Neuronal stem cell (in vitro differentiated cells): ENCODE measurements at places on chromosomes 13 and 19.

GRCh38 chr19:20103091-20103740 is 25.4 kb downstream of the ZNF90 start:
- DNase-seq: no peak

DNA sequence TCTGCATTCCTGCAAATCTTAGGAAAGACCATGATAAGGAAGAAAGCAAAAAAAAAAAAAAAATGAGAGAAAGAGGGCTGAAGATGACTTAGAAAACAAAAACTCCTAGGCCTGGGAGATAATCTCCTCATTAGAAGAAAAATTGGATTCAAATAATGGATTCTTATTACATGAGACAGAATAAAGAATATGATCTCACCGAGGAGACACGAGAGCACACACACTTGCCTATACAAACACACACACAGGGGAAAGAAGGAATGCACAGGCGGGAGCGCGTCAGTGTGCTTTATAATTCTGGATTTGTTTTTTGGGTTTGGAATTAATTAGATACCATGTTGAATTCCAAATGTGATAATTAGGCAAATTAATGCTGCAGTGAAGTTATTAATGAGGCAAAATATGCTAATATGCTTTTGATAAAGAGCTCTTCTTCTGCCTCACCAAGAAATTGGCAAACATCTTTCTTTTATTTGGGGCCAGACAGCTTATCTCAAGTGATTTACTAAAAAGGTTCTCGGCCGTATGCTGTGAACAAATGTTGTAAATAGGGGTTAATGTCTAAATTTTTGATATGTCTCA is 36.1 kb upstream of the PCDH8 start:
- DNase-seq: no peak

DNA sequence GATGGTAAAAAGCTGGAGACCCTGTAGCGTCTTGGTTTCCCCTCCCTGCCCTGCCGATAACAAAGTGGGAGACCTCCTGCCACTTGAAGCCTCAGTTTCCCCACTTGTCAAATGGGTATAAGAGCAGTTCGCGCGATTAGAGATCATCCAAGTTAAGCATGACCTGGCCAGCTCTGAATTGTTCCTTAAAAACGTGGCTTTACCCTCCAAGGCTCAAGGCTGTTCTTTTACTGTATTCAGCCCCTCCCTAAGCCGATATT is 421 bp downstream of the TNPO2 start:
- DNase-seq: no peak

GRCh38 chr19:37929355-37929923 is 22.4 kb downstream of the SIPA1L3 start:
- DNase-seq: no peak

DNA sequence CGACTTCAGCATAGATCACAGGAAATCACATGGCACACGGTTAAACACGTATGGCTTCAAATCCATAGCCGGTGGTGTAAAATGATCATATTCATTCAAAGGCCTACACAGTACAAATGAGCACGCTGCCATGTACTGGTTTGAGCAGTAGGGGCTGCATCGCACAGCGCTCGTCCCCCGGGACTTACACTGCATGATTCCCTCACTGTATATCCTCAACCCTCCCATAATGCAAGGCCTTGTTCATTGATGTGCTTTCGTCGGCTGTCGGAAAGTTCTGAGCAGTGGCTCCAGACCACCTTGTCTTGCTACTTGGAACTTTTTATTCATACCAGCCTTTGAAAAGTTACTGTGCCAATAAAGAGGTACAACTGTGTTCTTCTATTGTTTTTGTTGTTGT is 578.2 kb downstream of the MYO16 start:
- no peak for DNase-seq

DNA sequence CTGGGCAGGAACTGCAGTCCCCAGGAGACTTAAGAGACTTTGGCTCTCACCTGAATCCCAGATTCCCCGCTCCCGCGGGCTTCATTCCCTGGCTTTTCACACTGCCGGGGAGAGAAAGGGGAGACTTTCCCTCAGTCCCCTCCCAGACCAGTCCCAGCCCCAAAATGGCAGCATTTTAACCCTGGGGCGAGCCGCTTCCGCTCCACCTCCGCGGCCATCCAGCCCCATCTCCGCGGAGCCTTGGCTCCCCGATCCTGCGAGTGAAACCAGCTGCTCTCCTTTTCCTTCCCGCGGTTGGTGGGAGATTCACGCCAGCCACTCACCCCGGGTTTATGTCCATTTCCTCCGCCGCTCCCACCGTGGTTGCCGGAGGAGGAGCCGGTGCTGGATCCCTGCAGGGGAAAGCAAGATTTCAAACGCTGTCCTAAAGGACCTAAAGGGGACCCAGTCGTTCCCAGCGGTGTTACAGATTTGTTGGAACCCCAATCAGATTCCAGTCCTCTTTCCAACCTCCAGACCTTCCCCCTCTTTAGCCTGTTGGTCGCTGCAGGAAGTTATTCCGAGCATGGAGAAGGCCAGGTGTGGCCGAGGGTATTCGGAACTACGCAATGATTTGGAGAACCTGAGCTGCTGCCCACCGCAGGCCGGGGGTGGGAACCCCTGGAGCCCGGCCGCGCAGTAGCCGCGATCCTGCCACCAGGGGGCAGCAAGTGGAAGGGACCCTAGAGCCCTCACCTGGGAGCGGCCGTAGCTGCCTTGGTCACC is 3.4 kb downstream of the DMKN start:
- DNase-seq: peak; percentile 82

DNA sequence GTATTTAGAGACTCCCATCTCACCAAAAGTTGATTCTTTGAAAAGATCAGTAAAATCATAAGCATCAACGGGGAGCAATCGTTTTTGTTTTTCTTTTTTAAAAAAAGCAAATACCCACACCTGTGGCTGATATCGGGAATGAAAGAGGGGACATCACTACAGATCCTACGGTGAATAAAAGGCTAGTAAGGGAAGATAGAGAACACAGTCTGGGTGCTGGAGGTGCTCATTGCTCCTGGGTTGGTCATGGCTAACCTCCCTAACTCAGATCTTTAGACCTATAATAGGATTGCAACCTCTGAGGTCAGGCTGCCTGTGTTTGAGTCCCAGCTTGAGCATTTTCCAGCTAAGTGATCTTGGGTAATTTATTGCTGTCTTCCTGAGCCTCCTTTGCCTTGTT is 1.1 kb downstream of the EHD2 start:
- DNase-seq: no peak

DNA sequence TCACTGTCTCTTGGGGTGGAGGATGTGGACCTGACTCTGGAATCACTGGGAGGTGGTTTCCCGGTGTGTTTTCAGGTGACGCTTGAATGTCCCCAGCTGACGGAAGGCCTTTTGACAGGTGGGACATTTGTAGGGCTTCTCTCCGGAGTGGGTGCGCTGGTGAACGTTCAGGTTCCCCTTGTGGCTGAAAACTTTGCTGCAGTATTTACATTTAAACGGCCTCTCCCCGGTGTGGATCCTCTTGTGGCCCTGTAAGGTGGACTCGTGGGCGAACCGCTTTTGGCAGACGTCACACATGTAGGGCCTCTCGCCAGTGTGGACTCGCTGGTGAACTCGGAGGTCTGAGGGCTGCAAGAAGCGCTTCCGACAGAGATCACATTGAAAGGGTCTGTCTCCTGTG is 7.8 kb downstream of the ZSCAN5B start:
- no peak for DNase-seq

GRCh38 chr13:25908366-25908765 is 143.4 kb downstream of the SHISA2 start:
- peak; percentile 21 for DNase-seq

DNA sequence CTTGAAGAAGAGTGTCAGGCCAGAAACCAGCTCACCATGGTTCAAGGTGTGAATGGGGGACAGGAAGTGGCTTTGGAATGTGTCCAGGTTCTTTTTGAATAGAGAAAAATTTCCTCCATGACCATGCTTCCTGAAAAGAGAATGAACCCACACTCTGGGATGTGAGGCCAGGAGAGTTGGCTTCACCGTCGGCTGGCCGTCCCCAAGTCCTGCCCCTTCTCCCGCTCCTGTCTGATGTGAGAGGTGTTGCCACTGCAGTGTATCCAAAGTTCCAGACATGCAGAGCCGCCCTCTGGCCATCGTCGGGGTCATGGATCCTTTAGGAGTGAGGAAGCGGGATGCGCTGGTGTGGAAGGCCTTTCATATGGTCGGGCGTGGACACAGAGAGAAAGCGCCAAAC is 101.2 kb downstream of the COL4A2 start:
- no peak for DNase-seq

GRCh38 chr13:99178636-99179035 is 22.0 kb upstream of the UBAC2 start:
- no peak for DNase-seq

DNA sequence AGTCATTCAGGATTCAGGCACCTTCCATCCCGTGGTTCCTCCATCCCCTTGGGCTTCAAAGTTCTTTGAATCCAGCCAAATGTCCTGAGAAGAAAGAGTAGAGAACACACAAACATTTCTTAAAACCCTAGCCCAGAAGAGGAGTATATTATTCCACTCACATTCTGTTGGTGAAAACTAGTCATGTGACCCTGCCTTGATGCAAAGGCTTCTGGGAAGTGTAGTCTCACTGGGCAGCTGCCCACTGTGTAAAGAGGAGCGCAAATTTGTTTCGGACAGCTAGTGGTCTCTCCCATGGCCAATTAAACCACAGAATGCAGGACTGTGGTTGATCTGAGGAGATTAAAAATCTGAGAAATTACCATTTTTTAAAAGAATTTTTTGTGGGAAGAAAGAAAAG is 304.4 kb downstream of the SUCLA2 start:
- no peak for DNase-seq

DNA sequence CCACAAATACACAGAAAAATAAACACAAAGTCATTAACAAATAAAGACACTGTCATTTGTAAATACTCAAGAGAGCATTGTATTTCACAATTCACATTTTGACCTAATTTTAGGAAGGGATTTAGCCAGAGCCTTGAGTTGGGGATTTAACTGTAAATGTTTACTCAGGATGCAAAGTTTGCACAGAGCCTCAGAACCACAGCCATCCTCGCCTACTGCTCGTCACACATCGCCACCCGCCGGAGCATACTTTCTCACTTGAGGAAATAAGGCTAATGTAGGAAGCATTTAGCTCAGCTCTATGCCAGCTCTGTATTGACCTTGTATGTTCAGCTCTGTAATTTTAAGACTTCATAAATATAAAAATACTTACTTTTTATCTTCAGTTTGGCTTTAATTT is 442.7 kb downstream of the OXGR1 start:
- DNase-seq: no peak

DNA sequence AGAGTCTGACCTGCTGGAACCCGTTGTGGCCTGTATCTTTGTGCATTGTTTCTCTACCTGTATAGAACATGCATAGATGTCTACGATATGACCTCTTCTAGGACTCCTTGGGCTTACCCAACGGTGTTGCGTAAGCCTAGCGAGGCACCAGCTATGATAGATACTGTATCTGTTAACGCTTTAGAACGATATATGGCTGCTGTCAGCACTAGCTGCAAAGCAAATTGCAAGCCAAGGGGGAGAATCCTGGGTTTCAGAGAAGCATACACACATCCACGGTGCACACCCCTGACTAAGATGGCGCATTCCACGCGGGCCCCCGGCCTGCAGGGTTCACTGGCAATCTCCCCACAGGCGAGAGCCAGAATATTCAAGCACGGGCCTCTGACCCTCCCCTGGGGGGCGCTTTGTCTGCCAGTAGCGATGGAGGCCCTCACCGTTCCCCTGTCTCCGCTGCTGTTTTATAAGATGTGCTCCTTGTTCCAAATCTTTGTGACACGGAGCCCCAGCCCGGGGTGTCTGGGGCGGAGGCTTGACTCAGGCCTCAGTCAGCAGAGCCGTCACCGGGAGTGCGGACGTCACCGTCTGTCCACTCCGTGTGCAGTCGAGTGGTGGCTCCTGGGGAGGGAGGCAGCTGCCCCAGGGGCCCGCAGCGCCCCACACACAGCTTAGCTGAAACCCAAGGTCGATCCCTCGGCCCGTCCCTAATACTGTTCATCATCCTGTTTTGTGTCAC is 12.9 kb upstream of the RPS15 start:
- no peak for DNase-seq

DNA sequence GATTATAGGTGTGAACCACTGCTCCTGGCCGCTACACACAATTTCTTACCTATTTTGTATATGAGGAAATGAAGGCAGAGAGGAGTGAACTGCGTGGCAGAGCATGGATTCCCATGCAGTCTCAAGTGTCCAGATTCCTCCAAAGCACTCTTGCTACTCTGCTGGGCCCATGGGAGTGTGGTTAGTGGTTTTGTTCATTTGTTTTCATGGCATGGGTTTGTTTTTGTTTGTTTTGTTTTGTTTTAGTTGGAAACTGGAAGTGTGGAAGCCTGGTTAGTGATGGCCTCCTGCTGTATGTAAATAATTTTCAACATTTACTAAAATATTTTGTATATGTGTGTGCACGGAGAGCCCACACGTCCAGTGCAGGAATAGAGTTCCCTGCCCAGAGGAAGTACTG is 61.3 kb upstream of the LRCH1 start:
- DNase-seq: no peak

DNA sequence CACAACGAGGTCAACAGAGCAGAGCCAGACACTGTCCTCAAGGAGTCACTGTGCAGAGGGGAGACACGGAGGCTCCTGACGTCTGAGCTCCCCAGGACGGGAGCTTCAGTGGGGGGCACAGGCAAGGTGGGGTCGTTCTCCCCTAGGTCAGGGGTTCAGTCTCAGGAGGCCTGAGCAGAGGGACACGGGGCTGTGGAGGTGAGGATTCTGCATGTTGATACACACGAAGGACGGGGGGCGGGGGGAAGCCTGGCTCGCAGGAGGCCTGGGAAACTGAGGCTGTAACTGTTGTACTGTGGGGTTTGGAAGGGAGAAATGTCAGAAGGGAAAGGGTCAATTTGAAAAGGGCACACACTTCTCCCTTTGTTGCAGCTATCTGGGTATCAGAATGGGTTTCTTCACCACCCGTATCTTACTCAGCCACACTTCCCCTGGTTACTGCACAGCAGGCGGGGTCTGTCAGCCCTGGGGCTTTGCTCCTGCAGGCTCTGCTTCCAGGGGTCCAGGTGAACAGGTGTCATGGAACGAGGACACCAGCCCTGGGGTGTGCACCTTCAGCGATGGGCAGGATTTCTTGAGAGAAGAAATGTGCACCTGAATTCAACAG is 748 bp upstream of the SIGLEC8 start:
- DNase-seq: no peak

DNA sequence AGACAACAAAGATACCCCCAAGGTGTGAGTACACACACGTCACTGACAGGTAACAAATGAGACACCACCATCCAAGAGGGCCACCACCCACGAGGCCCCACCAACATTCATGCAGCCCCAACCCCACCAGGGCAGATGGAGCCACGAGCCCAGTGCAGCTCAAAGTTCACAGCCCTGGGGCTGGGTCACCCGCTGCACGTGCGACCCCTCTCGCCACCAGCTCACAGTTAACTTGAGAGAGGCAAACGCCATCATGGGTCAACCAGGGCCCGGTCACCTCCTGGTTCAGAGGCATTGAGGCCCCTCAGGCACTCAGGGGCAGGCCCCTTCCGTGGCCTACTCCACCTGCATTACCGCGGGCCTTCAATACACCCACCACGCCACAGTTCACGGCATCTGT is 49.8 kb downstream of the EPS15L1 start:
- no peak for DNase-seq

GRCh38 chr13:87798536-87798935 is 127.4 kb downstream of the SLITRK5 start:
- DNase-seq: no peak
